ENCODE measurements at places on chromosomes 2 and 18. TPM values are rescaled to one million over a fixed set of nuclear protein-coding genes. Genes with fewer than 3 reads are reported as not detected.

DNA sequence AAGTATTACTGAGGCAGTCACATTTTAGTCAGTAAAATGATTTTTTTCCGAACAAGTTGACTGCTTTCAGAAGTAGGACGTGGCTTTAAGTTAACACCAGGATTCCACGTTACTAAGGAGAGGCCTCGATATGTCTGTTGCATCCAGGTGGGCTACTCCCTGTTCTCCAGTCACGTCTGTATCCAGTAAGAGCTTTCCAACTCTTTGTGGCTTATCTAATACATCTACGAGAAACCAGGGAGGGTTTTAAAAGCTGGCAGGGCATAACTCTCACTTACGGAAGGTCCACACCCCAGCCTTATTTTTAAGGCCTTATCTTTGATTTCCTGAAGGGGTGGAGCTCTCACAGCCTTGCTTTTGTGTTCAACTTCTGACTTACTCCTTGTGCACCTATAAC lies 99.2 kb downstream of the SLC8A1 start:
- DNase-seq: no peak

Gene NEDD4L
- total RNA-seq: 78.0 TPM

- peak; percentile 66 for DNase-seq
Observed at GRCh38 chr2:98757904-98758421, 27.0 kb upstream of the MGAT4A start.

Gene FSIP2
- 0.12 TPM for total RNA-seq

GRCh38 chr18:63224630-63225029 lies 94.9 kb downstream of the BCL2 start:
- DNase-seq: no peak

Gene SCYGR1
- total RNA-seq: not detected

Gene RESP18
- total RNA-seq: not detected

DNA sequence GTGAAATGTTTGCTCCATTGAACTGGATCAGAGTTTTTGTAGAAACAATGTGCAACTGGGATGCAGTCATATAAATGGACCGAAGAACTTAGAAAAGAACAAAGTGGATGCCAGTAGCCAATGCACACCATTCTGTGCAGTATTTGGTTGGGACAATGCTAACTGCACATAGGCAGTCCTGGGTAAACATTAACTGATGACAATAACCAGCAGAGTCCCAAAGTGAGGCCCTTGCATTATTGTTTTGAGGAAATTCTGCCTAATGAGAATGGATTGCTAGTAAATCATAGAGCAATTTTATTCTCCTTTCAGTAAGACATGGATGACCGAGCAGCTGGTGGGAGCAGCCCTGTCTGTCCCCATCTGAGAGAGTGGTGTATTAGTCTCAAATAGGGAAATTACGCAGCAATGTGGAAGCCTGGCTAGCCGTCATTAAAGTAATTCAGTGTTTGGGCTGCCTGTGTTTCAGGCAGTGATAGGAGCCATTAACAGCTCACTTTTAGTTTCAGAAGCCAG lies 94.9 kb downstream of the KCTD1 start:
- DNase-seq: no peak

Gene ATP6V1B1
- total RNA-seq: 0.26 TPM

GRCh38 chr2:40218679-40219078 lies 233.2 kb downstream of the SLC8A1 start:
- peak; percentile 89 for DNase-seq

Gene CCDC68
- 4.1 TPM for total RNA-seq

- DNase-seq: no peak
Observed at GRCh38 chr2:206970589-206971360, 31.5 kb downstream of the CPO start.

- DNase-seq: peak; percentile 53
Observed at GRCh38 chr2:7089898-7090510, 172.8 kb downstream of the RNF144A start.

- DNase-seq: no peak
Observed at GRCh38 chr2:3311601-3312000, 66.0 kb downstream of the EIPR1 start.

GRCh38 chr2:99765731-99766318 lies 276.0 kb upstream of the REV1 start:
- no peak for DNase-seq

Gene POMC
- total RNA-seq: 7.3 TPM

- DNase-seq: no peak
Observed at GRCh38 chr2:2422621-2423020, 91.5 kb upstream of the MYT1L start.

DNA sequence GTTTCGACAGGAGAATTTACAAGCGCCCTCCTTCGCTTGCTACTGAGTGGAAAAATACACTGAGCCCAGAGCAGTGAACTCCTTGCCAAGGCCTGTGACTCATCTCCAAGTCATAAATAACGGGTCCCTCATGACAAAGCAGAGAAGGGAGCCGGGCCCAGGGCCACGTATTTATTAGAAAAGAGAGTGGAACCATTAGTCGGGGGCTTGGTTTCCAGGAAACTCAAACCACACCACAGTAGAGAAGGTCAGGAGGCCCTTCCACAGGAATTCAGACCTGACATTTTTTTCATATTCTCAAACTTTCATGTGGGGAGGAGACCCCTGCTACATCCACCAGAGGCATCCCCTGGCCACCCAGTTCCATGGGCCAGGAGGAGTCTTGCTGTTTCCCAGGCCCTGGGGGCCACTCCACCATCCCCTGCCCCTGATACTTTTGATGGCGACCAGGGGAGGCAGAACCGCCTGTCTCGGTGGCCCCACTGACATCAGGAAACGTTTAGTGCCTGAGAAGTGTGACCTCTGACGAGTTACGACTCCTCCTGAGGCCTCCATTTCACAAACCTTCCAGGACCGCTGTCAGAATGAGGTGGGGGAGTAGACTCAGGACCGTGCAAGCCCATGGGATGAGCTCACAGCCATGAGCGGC lies 289.7 kb downstream of the DYSF start:
- DNase-seq: peak; percentile 87

- no peak for DNase-seq
Observed at GRCh38 chr18:31711365-31712172, 27.2 kb upstream of the B4GALT6 start.

GRCh38 chr2:218861645-218862318 lies 2.2 kb downstream of the WNT6 start:
- no peak for DNase-seq

Gene NCKAP5
- 7.8 TPM for total RNA-seq

DNA sequence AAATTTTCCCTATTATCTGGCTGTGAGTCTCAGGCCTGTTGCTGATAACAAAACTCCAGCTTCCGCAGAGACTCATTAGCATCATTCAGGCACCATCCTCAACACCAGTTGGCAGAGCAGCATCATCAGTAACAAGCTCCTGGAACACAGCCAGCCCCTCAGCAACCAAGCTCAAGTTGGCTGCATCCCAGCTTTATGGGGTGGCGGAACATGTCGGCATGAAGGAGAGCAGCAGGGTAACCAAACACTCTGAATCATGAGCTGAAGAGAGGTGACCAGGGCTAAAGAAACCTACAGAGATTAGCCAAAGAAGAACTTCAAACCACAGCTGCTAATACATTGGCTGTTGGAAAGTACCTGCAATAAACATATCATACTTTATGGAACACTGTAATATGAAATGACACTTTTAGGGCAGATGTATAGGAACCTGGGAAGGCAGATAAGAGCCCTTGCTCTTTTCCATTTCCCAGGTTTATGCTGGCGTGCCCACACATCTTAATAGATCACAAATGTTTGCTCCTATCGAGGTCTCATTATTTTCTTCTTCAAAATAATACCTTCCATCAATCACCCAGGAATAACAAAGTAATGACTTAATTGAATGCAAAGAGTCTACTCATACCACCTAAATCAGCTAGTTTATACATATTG lies 63.8 kb downstream of the PDE11A start:
- peak; percentile 47 for DNase-seq

DNA sequence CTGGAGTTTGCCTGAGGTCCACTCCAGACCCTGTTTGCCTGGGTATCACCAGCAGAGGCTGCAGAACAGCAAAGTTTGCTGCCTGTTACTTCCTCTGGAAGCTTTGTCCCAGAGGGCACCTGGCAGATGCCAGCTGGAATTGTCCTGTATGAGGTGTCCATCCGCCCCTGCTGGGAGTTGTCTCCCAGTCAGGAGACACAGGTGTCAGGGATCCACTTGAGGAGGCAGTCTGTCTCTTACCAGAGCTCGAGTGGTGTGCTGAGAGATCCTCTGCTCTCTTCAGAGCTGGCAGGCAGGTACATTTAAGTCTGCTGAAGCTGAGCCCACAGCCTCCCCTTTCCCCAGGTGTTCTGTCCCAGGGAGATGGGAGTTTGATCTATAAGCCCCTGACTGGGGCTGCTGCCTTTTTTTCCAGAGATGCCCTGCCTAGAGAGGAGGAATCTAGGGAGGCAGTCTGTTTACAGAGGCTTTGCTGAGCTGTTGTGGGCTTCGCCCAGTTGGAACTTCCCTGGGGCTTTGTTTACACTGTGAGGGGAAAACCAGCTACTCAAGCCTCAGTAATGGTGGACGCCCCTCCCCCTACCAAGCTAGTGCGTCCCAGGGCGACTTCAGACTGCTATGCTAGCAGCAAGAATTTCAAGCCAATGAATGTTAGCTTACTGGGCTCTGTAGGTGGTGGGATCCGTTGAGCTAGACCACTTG lies 34.7 kb downstream of the TFPI start:
- DNase-seq: no peak

Gene MORN2
- 18.7 TPM for total RNA-seq

Gene YIPF4
- 53.6 TPM for total RNA-seq

GRCh38 chr2:69381337-69381737 lies 5.7 kb downstream of the GFPT1 start:
- no peak for DNase-seq

Gene PCARE
- total RNA-seq: 5.3 TPM

- no peak for DNase-seq
Observed at GRCh38 chr2:189312643-189313042, 128.6 kb upstream of the WDR75 start.

Gene MEP1B
- not detected for total RNA-seq

Gene SALL3
- 1.1 TPM for total RNA-seq

GRCh38 chr2:108623616-108624015 lies 89.3 kb downstream of the LIMS1 start:
- DNase-seq: no peak

Gene LYG1
- 0.40 TPM for total RNA-seq

- DNase-seq: no peak
Observed at GRCh38 chr2:108615480-108616090, 81.3 kb downstream of the LIMS1 start.

- DNase-seq: no peak
Observed at GRCh38 chr2:133365117-133365516, 203.1 kb downstream of the NCKAP5 start.

- DNase-seq: no peak
Observed at GRCh38 chr2:80166483-80167171, 137.9 kb downstream of the LRRTM1 start.

DNA sequence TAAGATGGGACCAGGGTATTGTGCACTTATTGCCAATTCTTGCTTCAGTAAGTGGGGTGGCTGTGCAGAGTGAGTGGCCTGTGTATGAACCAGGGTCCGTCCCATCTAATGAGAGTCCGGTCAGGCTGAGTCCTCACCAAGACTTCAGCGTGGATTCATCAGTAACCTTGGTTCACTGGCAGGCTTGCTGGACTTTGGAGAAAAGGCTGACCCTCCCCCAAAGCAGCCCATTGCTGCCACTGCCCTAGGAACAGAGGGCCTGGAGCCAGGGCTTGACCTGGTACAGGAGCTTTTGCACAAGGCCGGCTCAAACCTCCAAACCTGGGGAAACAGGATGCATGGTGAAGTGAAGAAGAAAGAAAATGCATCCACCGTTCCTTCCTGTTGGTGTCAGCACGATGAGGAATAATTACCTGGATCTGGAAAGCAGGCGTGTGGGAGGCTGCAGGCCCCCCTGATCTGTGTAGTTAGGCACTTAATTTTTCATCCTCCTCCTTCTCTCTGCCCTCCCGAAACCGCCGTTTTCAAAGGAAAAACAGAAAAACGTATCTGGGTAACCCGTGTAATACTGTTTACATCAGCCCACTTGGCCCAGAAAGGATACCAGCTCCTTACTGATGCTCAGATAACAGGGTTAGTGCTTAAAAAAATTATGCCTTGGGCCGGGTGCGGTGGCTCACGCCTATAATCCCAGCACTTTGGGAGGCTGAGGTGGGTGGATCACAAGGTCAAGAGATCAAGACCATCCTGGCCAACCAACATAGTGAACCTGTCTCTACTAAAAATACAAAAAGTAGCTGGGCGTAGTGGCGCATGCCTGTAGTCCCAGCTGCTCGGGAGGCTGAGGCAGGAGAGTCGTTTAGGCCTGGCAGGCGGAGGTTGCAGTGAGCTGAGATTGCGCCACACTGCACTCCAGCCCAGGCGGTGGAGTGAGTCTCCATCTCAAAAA lies 147.7 kb downstream of the TGIF1 start:
- no peak for DNase-seq

Gene CELF4
- total RNA-seq: 1.2 TPM

DNA sequence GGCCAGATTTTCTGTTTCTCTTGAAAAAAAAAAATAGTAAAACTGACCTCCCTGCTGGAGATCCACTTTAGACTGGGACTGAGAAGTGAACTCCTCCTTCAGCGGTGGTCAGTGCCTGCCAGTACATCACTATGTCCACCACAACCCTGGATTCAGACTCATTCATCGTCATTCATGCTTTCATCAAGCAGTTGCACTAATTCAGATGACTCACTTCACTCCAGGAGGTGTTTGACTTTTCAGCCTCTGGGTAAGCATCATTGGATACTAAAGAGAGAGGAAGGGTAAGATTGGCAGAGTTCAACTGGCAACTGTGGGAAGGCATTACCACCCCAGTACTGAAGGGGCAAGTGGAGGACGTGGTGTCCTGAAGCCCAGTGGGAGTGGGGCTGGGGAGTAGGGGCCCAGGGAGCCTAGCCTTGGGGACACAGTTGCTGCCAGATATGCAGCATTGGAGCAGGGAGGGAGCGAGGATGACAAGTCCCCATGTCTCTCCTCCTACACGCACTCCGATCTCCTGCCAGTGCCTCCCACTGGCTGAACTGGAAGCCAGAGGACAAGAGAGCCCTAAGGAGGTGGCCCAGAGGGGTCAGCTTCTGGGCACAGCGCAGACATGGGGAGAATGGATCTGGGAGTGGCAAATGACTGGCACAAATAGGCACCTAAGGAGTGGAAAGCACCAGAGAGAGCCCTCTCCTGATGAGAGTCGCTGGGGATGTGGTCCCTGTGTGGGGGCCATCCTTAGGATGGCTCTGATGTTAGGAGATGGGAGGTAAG lies 111.1 kb downstream of the TGFA start:
- DNase-seq: no peak

GRCh38 chr2:35496022-35496421 lies 859.6 kb upstream of the CRIM1 start:
- no peak for DNase-seq

Gene BABAM2
- 64.0 TPM for total RNA-seq

Gene POTEJ
- 2.1 TPM for total RNA-seq

Gene LRATD1
- 10.8 TPM for total RNA-seq

- DNase-seq: no peak
Observed at GRCh38 chr2:9793156-9793917, 49.9 kb upstream of the TAF1B start.

DNA sequence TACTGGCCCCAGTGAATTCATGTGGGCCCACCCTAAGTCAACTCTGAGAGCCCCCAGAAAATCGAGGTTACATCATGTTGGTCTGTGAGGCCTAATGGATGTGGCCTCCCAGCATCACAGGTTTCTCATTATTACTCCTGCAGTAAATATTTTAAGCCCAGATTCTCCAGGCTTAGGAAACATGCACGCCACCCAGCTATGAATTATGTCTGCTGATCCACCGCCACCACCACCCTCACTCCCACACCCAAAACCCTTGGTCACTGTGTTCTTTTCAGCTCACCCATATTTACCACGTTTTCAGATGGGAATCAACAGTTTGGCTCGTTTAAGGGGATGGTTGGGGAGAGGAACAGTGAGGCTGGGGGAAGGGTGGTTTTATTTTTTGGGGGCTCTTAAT lies 128.6 kb downstream of the NCK2 start:
- no peak for DNase-seq

- no peak for DNase-seq
Observed at GRCh38 chr2:173898178-173898668, 67.0 kb downstream of the SP3 start.

Gene MAP3K19
- total RNA-seq: not detected
